WTC11 (cell line): ENCODE measurements at places on chromosomes 12 and 14. TPM values are rescaled to one million over a fixed set of nuclear protein-coding genes. Genes with fewer than 3 reads are reported as not detected.

Gene GZMH
- total RNA-seq: not detected in 3 replicates

GRCh38 chr14:49946320-49947141 is 53.6 kb downstream of the ARF6 start:
- H3K4me1 ChIP-seq: peaks cover 4% of the 10 kb centered on the region
- no peak overlapping the region for H3K27ac ChIP-seq
- no peak for DNase-seq
- no peaks in the 10 kb centered on the region for H3K36me3 ChIP-seq
- H3K27me3 ChIP-seq: no peaks in the 10 kb centered on the region
- no peak overlapping the region for H3K4me3 ChIP-seq

- no peak for DNase-seq
- no peaks in the 10 kb centered on the region for H3K27me3 ChIP-seq
- no peak overlapping the region; the same call in 1 of the 2 replicates for H3K27ac ChIP-seq
- peaks cover 62% of the 10 kb centered on the region for H3K36me3 ChIP-seq
- H3K4me3 ChIP-seq: no peak overlapping the region
Measured at GRCh38 chr12:120169946-120170345, 24.6 kb downstream of the GCN1 start.

Gene PRB2
- total RNA-seq: not detected in 3 replicates

DNA sequence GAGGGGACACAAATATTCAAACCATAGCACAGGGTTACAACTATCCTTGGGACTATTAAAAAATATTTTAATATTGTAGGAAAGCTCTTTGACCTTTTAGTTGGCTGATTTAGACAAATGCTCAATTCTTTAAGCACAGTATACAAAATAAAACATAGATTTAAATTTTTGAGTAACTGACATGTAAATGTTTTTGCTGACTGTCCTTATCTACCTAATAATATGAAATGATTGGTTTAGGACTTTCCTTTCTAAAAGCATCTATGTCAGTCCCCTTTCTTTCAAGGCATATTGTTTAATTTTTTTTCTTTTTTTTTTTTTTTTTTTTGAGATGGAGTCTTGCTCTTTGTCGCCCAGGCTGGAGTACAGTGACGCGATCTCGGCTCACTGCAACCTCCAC is 16.5 kb upstream of the OR6J1 start:
- H3K36me3 ChIP-seq: no peaks in the 10 kb centered on the region
- DNase-seq: no peak
- H3K27me3 ChIP-seq: no peaks in the 10 kb centered on the region; the same call in 1 of the 2 replicates

DNA sequence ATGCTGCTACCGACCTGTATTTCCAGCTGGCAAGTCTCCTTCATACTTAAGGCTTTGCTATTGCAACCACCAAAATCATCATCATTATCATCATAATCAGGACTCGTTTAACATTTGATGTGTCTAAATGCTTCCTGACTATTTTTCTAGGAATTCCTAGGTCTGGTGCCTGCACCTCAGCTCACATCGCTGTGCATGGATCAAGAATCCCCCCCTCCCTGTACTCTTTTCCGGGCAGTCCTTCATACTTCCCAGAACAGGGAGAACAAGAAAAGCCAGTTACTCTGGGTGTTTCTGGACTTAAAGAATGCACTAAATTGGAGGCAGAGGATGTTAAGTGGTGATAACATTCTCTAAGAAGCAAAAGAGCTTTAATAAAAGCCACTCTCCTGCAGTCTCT is 9.4 kb downstream of the ERP27 start:
- peak overlapping the region; percentile 64; the same call in 1 of the 2 replicates for H3K27ac ChIP-seq
- H3K27me3 ChIP-seq: no peaks in the 10 kb centered on the region
- H3K4me3 ChIP-seq: peak overlapping the region; percentile 37
- DNase-seq: no peak
- H3K36me3 ChIP-seq: no peaks in the 10 kb centered on the region

- H3K27ac ChIP-seq: no peak overlapping the region
- no peaks in the 10 kb centered on the region; the same call in 1 of the 2 replicates for H3K27me3 ChIP-seq
- H3K36me3 ChIP-seq: peaks cover 10% of the 10 kb centered on the region
- DNase-seq: no peak
Measured at GRCh38 chr14:80100681-80101080, 110.6 kb downstream of the DIO2 start.

Gene NPAS3
- 1.8 to 3.2 TPM (median 1.8 TPM) in 3 replicates for total RNA-seq

Gene OR6C74
- not detected in 3 replicates for total RNA-seq

- peaks cover 84% of the 10 kb centered on the region for H3K36me3 ChIP-seq
- 0 out of 2 replicates have a peak, but pooled peaks cover 8% of the 10 kb centered on the region for H3K4me1 ChIP-seq
Measured at GRCh38 chr12:14495326-14495725, 72.4 kb downstream of the PLBD1 start.

Gene B4GALNT1
- 0.46 to 1.2 TPM (median 1.2 TPM) in 3 replicates for total RNA-seq

DNA sequence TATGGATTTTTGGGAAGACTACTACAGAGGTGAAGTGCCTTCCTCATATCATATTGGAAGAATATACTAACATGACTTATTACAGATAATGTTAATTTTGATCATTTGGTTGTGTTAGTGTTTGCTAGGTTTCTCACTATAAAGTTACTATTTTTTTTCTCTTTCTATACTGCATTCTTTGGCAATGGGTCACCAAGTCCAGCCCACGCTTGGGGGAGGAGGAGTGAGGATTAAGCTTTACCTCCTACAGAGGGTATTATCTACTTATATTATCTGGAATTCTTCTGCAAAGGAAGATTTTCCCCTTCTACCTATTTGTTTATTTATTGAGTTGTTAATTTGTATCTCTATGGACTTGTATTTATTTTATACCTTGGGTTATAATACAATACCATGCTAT is 31.5 kb downstream of the SCN8A start:
- H3K4me3 ChIP-seq: no peak overlapping the region
- no peaks in the 10 kb centered on the region for H3K27me3 ChIP-seq
- DNase-seq: no peak
- no peak overlapping the region for H3K27ac ChIP-seq

Gene IAPP
- total RNA-seq: not detected in 3 replicates

GRCh38 chr14:105155071-105155651 is 13.4 kb downstream of the JAG2 start:
- no peak for DNase-seq
- H3K4me3 ChIP-seq: no peak overlapping the region
- H3K27ac ChIP-seq: 0 out of 2 replicates have a peak overlapping the region, but pooled peaks have one; percentile 11
- no peaks in the 10 kb centered on the region for H3K36me3 ChIP-seq
- no peaks in the 10 kb centered on the region for H3K4me1 ChIP-seq

GRCh38 chr14:96681829-96682228 is 115.4 kb upstream of the VRK1 start:
- no peak overlapping the region for H3K27ac ChIP-seq
- peaks cover 70% of the 10 kb centered on the region for H3K27me3 ChIP-seq
- no peak overlapping the region for H3K4me3 ChIP-seq
- peaks cover 6% of the 10 kb centered on the region for H3K4me1 ChIP-seq
- no peak for DNase-seq
- no peaks in the 10 kb centered on the region for H3K36me3 ChIP-seq

GRCh38 chr14:34040766-34041165 is 89.9 kb upstream of the EGLN3 start:
- no peaks in the 10 kb centered on the region; the same call in 1 of the 2 replicates for H3K27me3 ChIP-seq
- no peak overlapping the region for H3K27ac ChIP-seq
- H3K36me3 ChIP-seq: no peaks in the 10 kb centered on the region
- H3K4me1 ChIP-seq: peaks cover 10% of the 10 kb centered on the region
- no peak overlapping the region for H3K4me3 ChIP-seq
- no peak for DNase-seq

GRCh38 chr14:34965912-34966311 is 16.9 kb upstream of the SRP54 start:
- no peaks in the 10 kb centered on the region for H3K27me3 ChIP-seq
- H3K4me3 ChIP-seq: no peak overlapping the region
- no peaks in the 10 kb centered on the region for H3K4me1 ChIP-seq
- peaks cover 20% of the 10 kb centered on the region for H3K36me3 ChIP-seq
- H3K27ac ChIP-seq: no peak overlapping the region
- DNase-seq: no peak

DNA sequence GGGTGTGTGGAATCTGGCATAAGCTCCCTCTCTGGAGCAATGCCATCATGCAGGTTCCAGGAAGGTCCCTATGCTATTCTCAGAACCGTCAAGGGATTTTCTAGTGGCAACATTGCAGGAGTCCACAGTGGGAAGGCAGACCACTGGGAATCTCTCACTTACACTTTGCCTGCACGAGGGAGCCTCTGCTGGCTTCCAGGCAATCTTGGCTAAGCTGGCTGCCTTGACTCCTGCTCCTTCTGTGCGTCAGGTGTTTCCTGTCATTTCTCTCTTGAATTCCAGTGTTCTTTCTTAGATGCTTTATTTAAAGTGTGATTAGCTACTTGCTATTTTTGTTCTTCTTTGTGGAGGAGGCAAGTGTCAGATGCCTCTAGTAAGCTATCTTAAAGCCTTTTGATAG is 414.0 kb upstream of the ATP2B1 start:
- H3K27ac ChIP-seq: no peak overlapping the region
- H3K4me1 ChIP-seq: no peaks in the 10 kb centered on the region
- no peaks in the 10 kb centered on the region for H3K27me3 ChIP-seq

Gene ABCD2
- total RNA-seq: 0.05 TPM in 2 of 3 replicates, not detected in the other

Gene MORN3
- total RNA-seq: 0.37 to 0.80 TPM (median 0.50 TPM) in 3 replicates

Gene POU6F1
- total RNA-seq: 10.2 to 14.5 TPM (median 11.2 TPM) in 3 replicates

GRCh38 chr14:81122326-81122725 is 98.4 kb downstream of the GTF2A1 start:
- H3K27ac ChIP-seq: no peak overlapping the region
- no peak for DNase-seq
- H3K27me3 ChIP-seq: no peaks in the 10 kb centered on the region; the same call in 1 of the 2 replicates
- H3K36me3 ChIP-seq: 0 out of 2 replicates have a peak, but pooled peaks cover 3% of the 10 kb centered on the region

Gene DNAI7
- total RNA-seq: 0.25 TPM in 1 of 3 replicates, not detected in the others

DNA sequence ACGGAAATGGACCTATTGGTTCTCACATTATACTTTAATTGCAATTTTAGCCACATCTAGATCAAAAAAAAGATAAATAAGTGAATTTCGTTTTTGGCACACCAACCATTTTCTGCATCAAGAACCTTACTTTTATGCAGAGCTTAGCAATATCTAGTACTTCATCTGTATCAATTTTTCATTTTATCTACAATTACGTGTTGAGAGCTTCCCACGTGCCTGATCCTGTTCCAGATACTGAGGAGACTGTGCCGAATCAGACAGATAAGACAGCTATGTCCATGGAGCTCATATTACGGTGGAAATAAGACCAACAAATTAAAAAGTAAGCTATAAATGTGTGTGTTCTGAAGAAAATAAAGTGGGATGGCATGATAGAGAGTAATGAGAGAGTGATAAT is 101.6 kb downstream of the MGAT4C start:
- no peak overlapping the region for H3K27ac ChIP-seq
- no peak overlapping the region for H3K4me3 ChIP-seq
- DNase-seq: no peak
- H3K27me3 ChIP-seq: no peaks in the 10 kb centered on the region

Gene KERA
- total RNA-seq: not detected in 3 replicates

Gene CALM1
- 338 to 373 TPM (median 350 TPM) in 3 replicates for total RNA-seq

- H3K4me3 ChIP-seq: no peak overlapping the region
- peaks cover 3% of the 10 kb centered on the region; the same call in 1 of the 2 replicates for H3K36me3 ChIP-seq
- DNase-seq: no peak
- no peaks in the 10 kb centered on the region for H3K4me1 ChIP-seq
Measured at GRCh38 chr14:92587700-92588085, 74.1 kb downstream of the RIN3 start.

DNA sequence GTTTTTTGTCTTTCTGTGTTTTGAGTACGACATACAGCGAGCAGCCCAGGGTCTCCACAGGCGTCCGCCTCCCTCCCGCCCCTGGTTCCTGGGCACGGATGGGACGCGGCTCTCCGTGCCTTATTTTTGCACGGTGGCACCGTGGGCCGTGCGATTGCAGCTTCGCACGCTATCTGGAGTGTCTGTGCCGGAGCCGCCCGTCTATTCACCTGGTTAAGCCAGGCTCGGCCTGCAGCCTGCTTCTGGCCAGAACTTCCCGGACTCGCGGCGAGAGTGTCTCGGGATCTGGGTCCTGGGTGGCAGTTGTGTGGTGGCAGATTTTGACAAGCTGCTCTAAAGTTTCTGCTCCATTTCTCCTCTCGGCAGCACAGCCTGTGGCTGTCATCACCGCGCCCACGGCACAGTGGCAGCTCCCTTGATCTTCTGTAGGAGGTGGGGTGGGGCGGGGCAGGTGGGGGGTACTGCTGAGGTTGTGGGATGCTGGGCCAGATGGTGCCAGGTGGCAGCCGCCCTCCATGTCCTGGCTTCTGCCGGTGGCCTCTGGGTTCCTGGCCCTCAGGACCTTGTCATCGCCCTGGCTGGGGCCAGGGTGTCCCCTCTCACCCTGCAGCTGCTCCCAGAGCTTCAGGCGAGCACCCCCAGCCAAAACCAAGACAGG is 2.9 kb downstream of the MMP17 start:
- peak; percentile 38 for DNase-seq
- H3K27me3 ChIP-seq: peaks cover 19% of the 10 kb centered on the region
- peak overlapping the region; percentile 67 for H3K4me3 ChIP-seq

GRCh38 chr14:37251775-37252174 is 54.0 kb downstream of the MIPOL1 start:
- no peak for DNase-seq
- no peak overlapping the region for H3K27ac ChIP-seq
- peaks cover 10% of the 10 kb centered on the region for H3K4me1 ChIP-seq
- H3K4me3 ChIP-seq: no peak overlapping the region
- H3K27me3 ChIP-seq: no peaks in the 10 kb centered on the region

Gene DIO3
- total RNA-seq: 0.52 to 0.80 TPM (median 0.64 TPM) in 3 replicates

Gene RAPGEF3
- total RNA-seq: 9.0 to 13.3 TPM (median 9.7 TPM) in 3 replicates
